ENCODE measurements at places on chromosomes 16 and 17.

DNA sequence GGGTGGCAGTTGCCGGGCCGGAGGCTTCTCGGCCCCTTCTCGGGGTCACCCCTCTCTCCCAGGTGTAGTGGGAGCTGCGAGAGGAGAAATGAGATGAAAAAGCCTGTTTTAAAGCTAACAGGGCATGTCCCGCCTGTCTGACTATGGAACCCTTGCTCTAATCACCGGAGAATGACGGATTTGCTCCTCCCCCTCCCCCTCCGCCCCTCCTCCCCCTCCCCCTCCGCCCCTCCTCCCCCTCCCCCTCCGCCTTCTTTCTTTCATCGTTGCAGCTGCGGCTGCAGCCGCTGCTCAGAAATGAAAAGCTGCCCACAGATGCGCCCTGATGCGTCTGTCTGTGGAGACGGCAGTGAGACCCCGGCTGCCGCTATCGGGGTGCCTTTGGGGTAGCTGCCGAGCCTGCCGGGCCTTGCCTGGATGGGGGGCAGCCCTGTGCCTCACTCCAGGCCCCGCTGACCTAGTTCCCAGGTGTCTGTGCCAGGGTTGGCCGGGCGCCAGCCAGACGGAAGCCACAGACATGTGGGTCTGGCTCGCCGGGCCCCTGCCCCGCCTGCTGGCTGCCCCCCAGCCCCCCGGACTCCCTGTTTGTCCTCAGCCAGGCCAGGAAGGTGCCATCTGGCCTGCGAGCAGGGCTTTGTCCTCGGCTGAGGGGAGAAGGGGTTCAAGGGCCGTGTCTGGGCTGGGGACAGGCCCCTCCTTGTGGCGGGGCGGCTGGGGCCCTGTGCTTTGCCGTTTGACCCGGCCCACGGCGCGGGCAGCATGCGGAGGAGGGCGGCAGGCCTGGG is 37.7 kb downstream of the GINS2 start:
- no peak for DNase-seq

DNA sequence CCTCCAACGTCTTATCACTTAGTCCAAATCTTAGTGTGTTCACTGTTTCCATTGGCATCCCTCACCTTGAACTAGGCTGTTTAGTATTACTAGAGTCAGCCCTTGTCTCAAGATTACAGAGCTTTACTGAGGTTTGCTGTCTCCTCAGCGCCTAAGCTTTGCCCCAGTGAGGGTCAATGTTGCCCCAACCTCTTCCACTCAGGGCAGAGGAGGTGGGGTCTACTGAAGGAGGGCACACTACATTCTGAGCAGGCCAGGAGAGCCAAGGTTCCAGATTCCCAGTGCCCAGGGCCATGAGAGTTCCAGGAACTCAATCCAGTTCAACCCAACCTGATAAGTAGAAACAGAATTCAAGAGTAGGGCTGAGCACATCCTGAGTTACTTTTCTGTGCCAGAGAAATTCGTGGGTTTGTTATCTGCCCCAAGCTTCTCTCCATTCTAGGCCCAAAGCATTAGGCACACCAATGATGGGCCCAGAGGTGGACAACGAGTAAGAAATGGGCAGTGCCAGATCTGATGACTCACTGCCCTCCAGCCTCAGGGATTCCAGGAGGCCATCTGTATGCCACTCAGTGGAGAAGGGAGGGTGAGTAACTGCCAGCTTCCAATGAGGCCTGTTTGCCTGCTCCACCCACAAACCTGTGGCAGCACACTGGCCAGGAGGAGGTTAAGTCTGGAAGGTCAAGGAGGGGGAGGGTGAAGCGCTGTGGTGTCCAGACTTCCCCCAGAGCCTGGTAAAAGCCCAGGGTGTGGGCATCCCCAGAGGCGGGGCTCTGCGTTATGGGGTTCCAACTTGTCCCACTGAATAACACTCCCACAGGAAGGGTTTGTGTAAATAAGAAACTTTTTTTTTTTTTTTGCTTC is 8.2 kb downstream of the TUBG2 start:
- peak; percentile 72 for DNase-seq

GRCh38 chr16:29029168-29029994 is 44.5 kb downstream of the LAT start:
- DNase-seq = peak; percentile 94

DNA sequence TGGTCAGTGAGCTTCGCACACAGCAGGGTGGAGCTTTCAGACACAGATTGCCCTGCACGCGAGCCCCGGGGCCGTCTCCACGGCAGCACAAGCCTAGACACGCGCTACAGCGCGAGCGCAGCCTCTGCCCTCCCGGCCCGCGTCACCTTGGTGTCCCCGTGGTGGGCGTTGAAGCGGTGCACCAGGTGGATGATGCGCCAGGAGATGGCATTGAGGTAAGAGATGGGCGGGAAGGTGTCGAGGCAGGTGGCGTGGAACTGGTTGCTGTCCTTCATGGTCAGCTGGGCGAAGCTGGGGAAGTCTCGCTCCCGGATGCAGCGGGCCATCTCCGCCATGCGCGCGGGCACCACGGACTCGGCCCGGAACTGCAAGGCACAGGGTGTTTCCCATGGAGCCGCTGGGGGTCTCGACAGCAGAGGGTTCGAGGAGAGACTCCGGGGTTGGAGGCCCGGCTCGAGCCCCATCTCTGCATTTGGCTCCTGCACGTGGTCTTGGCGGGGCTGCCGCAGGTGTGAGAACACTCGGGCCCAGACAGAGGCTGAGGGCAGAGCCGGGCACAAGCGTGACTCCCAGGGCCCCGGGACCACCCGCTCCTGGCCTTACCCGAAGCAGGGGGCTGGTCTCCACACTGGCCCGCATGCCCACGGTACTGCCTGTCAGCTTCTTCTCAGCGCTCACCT is 4.3 kb upstream of the CYBA start:
- no peak for DNase-seq

GRCh38 chr16:8623634-8624033 is 2.1 kb downstream of the METTL22 start:
- DNase-seq = peak; percentile 24

- no peak for DNase-seq
Measured at GRCh38 chr17:81084680-81085419, 49.9 kb downstream of the BAIAP2 start.

DNA sequence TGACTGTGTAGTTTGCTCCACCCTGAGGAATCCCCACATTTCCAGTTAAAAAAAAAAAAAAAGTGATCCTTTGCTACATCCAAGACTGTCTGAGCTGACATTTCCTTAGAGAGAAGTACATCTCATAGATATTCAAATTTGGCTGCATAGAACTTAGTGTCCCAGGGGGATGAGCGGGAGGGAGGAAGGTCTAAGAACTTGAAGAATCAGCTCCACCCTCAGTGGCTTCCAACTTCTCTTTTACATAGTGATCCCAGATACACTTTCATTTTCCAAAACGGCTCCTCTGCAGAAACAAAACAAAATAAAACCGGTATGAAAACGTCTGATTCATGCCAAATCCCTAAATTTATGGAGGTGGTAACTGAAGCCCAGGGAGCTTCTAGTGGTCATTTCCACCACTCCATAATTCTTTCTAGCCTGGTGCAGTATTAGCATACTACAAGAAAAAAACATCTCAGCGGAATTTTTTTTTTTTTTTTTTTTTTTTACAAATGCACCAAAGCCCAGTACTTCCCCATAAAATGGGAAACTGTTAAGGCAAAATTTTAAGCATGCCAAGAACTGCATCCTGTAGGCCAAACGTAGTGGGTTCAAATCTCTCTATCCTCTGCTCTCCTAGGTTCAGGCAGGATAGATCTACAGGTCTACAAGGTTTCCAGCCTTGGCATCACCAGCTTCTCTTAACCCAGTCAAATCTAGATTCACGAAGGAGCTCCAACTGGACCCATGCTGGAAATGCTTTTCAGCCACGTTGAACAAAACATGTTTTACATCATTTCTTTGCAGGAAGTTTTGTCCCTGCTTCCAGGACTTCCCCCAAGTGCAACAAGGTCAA is 29.3 kb downstream of the MAF start:
- no peak for DNase-seq

DNA sequence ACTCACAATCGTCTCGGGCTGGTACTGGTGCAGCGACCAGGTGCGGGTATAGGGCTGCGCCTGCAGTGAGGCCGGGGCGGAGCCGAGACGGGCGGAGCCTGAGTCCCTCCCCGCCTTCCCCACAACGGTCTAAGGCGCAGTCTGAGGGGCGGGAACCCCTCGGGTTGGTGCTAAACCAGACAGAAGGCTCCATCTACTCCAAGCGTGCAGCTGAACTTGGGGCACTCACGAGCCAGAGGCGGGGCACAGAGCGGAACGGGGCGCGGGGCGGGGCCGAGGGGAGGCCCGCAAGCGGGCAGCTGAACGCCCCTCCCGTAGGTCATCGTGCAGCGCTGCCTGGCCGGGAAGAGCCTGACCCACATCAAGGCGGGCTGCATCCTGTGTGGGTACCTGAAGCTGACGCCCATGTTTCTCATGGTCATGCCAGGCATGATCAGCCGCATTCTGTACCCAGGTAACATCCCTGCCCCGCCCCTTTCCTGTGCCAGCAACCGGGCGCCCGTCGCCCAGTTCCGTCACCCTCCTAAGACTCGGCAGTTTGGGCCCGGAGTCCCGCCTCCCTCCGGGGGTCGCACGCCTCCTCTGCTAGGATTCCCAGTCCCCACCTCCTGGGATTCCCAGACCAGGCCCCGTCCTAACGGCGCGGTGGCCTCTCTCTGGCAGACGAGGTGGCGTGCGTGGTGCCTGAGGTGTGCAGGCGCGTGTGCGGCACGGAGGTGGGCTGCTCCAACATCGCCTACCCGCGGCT is 5.0 kb downstream of the SLC5A2 start:
- no peak for DNase-seq

DNA sequence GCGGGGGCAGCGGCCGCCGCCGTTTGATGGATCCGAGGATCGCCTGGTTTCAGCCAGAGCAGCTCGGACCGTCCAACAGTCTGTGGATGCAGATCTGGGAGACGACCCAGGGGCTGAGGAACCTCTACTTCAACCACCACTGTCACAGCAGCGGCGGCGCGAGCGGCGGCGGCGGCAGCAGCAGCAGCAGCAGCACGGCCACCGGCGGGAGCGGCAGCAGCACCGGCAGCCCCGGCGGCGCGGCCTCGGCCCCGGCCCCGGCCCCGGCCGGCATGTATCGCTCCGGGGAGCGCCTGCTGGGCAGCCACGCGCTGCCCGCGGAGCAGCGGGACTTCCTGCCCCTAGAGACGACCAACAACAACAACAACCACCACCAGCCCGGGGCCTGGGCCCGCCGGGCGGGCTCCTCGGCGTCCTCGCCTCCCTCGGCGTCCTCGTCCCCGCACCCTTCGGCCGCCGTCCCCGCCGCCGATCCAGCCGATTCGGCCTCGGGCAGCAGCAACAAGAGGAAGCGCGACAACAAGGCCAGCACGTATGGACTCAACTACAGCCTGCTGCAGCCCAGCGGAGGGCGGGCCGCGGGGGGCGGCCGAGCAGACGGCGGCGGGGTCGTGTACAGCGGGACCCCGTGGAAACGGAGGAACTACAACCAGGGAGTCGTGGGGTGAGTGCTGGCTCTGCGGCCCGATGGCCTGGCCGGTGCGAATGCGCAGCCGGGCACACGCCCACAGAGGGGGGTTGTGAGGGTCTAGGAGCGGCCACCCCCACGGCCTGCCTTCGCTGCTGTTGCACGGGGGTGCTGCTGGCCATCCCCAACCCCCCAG is 702 bp downstream of the TENT4B start:
- no peak for DNase-seq

DNA sequence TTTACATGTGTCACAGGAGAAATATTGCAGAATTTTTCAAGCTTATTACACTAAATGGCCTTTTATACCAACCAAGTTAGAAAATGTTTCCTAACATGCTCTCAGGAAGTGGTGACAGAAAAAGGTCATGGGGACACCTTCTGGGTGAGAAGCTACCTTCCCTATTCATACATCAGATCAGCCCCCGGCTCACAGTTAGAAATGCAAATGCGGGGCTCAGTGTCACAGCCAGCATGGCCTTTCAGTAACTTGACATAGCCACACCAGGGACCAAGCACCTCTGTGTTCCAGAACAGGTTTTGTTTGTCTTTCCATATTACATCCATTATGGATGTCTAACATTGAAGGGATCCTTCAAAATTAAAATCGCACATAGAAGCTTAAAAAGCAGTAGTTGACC is 59.5 kb downstream of the CHD9NB start:
- DNase-seq = no peak

DNA sequence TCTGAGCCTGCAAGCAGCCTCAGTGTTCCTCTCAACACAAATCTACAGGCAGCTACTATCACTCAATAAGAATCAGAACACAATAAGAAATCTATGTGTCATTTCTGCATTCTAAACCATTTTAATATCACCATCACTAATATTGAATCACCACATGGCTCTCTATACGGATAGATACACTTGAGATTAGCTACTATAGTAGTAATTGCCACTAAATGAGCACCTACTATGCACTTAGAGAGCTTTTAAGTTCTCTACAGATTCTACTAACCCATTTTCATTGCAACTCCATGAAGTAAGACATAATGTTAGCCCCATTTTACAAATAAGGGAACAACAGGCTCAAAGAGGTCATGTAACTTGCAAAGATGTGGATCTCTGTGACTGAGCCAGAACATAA is 132.8 kb upstream of the DYNLRB2 start:
- no peak for DNase-seq

DNA sequence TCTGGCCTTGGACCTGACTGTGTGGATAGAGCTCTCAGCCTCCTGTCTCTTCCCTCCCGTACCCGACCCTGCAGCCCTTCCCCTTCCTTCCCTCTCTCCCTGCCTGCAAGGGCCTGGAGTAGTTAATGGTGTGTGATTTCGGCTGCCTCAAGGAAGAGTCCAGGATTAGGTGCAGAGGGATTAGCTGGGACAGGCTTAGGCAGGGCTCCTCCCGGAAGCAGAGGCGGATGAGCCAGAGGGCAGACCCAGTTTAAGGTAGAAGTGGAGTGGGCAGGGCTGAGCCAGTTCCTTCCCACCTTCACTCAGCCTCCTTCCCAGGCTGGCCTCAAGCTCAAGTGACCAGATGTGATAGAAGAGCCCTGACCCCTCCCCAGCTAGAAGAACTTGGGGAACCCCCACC is 16.8 kb downstream of the GUCY2D start:
- DNase-seq = no peak

DNA sequence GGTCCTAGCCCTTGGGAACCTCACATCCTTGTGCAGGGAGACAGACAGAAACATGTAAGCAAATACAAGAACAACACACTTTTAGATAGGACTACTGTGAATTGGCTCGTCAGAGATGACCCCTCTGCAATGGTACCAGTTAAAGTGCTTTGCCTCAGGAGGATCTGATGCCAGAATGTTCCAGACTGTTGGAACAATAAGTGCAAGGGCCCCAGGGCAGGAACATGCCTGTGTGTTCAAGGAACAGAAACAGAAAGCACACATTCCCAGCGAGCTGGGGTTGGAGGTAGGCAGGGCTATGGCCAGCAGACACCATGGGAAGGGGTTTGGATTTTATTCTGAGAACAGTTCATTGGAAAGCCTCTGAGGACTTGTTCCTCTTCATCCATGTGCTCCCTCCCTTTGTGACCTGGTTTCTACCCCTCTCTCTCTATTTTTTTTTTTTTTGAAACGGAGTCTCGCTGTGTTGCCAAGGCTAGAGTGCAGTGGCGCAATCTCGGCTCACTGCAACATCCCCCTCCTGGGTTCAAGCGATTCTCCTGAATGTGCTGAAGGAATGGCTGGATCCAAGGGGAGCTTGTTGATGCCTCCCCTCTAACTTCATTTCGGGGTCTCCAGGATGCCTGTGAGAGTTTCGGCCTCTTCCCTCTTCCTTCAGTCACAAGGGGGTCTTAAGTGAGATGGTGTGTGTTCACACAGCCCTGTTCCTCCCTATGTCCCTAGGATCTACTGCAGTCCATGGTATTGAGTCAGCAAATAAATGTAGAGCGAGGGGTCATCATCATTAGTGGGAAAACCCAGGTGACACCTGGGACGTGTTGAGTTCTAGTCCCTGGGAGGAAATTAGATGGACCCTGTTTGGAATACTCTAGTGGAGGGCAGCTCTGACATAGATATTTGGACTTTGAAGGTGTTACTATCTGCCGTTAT is 6.4 kb downstream of the STAT5A start:
- no peak for DNase-seq

GRCh38 chr17:64306850-64307463 is 43.9 kb upstream of the TEX2 start:
- DNase-seq = peak; percentile 66

Measured in astrocyte of the spinal cord (primary cell).